ENCODE measurements at places on chromosomes 16 and 17.

- no peak for DNase-seq
These were observed 173.0 kb upstream of the GOT2 start for GRCh38 chr16:58906981-58907715.

DNA sequence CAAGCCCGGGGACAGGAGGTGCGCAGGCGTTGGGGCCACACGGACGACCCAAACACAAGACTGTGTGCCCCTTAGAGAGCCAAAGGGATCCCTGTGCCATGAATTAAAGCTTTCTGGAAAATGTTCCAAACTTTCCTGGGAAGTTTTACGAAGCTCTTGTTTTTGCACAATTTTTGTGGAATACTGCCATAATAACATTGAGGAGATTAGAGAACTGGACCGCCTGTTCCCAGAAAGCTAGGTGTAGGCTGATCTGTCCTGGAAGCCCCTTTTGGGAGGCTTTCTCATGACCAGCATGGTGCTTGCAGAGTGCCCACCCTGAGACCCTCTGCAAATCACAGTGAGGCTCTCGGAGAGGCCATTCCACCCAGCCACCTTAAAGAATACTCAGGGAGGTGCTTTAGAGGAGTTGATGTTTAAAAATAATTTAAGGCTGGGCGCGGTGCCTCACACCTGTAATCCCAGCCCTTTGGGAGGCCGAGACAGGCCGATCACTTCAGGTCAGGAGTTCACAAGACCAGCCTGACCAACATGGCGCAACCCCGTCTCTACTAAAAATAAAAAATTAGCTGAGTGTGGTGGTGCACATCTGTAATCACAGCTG lies 1.1 kb downstream of the KDM8 start:
- DNase-seq: no peak

DNA sequence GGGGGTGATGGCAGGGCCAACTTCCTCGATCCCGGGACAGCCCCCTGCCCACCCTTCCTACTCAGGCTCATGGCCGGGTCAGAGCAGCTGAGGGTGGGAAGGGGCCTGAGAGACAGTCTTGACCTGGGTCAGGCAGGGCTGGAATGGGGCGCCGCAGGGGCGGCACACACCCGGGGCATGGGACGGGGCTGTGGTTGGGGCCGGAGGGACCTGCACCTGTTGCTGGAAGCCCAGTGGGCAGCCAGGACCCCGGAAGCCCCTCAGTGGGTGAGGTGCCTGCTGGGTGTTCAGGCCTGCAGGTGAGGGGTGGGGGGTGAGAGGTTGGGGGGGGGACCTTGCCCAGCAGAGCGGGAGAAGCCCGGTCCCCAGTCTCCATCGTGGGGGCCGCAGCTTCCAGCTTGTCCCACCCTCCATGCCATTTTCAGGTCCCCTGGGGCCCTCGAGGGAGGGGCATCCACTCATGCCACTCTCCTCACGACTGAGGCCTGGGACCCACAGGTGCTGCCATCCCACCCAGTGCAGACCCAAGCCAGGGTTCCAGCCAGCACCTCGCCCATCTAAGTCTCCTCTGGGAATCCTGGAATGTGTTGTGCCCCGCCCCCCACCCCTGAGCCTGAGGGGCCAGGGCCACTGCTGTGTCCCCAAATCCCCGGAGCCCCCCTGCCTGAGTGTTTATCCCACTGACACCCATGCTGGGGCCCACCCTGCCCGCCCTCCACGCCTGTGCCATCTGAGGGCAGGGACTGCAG lies 43.4 kb upstream of the ACSF3 start:
- no peak for DNase-seq

GRCh38 chr17:3986270-3986938 lies 22.2 kb upstream of the ATP2A3 start:
- no peak for DNase-seq

- DNase-seq: no peak
These were observed 142.7 kb upstream of the GNAO1 start for GRCh38 chr16:56048425-56049105.

DNA sequence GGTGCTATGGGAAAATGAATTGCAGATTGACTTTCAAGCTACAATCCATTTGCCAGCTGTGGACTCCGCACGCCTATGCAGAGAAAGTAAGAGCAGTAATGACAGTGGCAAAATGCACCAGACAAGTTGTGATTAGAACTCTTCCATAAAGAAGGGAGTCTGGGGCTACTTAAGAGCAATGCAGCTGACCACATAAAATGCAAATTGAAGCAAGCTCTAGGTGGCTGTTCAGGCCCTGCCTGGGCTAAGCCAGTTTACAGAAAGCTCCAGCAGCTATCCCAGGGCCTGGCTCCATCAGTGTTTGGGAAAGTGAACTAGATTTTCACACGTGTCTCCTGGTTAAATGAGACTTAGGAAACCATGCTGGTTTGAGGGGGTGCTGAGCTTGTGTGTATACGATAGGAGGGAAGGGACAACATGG lies 2.2 kb upstream of the MAP2K6 start:
- no peak for DNase-seq

DNA sequence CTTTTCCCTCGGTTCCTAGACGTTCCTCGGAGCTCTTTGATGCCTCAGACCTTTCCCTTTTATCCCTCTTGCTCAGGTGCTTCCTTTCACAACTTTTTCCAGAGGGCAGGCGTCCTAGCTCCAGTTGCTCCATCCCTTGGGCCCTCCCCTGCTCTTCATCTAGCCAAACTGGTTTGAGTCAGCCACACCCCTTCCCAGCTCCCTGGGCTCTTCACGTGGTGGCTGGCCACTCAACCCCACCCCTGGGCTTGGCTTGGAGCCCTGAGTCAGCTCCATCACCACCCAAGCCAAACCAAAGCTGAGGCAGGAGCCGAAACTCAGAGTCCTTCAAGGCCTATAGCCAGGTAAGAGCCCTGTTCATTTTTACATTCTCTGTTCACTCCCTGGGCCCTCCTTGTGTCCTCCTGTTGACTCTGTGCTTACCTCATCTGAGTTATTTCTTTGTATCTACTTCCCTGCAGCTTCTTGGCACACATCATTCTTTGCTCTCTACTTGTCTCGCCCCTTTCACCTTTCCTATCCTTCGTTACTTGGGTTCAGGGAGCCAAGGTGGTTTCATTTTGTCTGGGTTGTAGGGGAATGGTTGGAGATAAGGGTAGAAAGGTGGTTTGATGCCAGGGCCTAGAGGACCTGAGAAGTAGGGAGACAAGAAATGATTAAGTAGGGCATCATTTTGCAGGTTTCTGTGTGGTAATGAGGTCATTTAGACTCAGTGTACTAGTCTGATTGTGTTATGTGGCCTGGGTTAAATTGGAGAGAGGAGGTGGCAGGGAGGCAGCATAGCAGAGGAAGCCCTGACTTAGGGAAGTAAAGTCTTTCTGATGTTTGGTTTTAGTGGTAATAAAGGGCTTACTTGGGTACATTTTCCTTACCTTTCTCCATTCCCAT lies 7.6 kb upstream of the PHKG2 start:
- DNase-seq: peak; percentile 44

DNA sequence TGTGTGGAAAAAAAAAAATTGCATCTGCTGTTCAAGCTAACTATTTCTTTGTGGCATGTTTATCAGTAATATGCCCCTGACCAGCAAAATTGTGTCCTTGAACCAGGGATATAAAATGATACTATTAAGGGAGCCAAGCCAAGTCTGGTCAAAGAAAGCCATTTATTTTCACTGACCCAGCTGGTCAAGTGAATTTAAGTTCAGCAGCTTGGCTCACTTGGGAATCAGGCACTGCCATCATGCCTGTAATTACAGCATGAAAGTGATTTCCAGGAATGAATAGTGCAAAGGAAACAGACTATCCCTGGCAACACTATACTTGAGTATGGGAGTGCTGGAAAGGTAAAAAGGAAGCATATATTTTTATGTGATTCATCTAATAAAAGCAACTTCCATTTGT lies 934.6 kb upstream of the CDH8 start:
- DNase-seq: no peak

- DNase-seq: no peak
These were observed 23.6 kb downstream of the SPPL2C start for GRCh38 chr17:45868276-45868675.

GRCh38 chr17:72967977-72968585 lies 124.4 kb downstream of the SLC39A11 start:
- no peak for DNase-seq

DNA sequence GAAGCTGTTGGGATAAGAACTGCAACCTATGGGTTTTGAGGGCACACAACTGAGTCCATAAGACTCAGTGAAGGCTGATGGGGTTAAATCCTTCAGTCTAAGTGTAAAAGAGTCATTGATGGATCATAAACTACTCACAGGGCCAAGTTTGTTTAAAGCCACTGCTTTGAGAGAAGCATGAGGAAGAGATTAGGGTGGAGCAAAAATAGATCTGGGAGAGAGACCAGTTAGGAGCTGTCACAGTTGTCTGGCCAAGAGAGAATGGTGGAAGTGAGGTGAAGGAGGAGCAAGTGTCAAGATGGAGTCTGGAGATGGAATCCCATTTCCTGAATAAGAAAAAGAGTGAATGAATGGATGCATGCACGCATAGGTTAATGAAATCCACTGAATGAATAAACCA lies 379.1 kb upstream of the CDH11 start:
- DNase-seq: no peak

GRCh38 chr16:3974751-3975150 lies 94.2 kb upstream of the CREBBP start:
- DNase-seq: no peak

DNA sequence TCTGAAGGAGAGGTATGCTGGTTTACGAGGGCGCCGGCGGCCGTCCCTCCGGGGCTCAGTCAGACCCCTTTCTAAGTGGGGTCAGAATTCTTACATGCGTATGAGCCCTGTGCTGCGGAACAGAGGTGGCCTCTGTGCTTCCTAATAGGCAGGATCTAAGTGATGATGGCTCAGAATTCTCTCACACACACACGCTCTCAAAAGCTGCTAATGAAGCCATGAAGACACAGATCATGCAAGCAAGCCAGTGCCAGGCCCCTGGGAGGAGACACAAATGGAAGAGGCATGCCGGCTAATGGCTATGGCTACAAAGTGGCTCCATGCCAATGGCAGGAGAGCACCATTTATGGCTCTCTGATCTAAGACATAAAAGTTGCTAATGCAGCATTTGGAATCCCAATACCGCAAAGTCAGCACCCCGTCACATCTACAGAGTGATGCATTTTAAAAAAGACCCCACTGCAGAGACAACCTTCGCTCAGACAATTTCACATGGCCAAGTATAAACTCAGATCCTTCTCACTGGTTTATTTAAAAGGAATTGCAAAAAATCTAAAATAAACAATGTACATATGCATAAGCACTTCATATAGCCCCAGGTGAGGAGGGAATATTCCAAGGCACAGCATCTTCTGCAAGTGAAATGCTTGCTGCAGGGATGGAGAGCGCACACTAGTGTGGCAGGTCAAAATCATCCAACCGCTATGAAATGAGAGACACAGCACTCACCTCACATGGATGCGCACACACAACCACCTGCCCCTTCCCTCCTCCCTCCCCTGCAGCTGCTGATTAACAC lies 24.5 kb downstream of the NPLOC4 start:
- no peak for DNase-seq

- DNase-seq: no peak
These were observed 28.2 kb upstream of the CACNG1 start for GRCh38 chr17:67016039-67016762.

GRCh38 chr16:72749091-72749490 lies 298.8 kb downstream of the ZFHX3 start:
- DNase-seq: no peak

DNA sequence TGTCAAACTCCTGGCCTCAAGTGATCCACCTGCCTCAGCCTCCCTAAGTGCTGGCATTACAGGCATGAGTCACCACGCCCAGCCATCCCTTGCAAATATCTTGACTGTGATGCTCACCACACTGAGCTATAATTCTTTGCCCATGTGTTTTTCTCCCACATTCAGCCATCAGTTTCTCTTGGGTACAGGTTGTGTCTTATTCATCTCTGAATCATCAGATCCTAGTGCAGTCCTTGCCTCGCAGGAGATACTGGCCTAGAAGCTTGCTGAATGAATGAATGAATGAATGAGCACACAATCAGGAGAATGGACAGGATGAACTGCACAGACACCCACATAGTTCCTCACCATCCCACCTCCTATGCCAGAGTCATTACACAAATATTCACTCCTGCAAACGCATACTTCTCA lies 24.4 kb upstream of the ETV4 start:
- DNase-seq: no peak

- no peak for DNase-seq
These were observed 36.2 kb downstream of the FBXL20 start for GRCh38 chr17:39365242-39365641.

- DNase-seq: peak; percentile 49
These were observed 9.2 kb upstream of the GLIS2 start for GRCh38 chr16:4306470-4307214.

GRCh38 chr16:25709213-25709612 lies 17.5 kb downstream of the HS3ST4 start:
- DNase-seq: no peak

GRCh38 chr16:48811478-48811877 lies 201.5 kb upstream of the N4BP1 start:
- DNase-seq: no peak

- no peak for DNase-seq
These were observed 41.4 kb upstream of the NOL11 start for GRCh38 chr17:67676305-67676704.

DNA sequence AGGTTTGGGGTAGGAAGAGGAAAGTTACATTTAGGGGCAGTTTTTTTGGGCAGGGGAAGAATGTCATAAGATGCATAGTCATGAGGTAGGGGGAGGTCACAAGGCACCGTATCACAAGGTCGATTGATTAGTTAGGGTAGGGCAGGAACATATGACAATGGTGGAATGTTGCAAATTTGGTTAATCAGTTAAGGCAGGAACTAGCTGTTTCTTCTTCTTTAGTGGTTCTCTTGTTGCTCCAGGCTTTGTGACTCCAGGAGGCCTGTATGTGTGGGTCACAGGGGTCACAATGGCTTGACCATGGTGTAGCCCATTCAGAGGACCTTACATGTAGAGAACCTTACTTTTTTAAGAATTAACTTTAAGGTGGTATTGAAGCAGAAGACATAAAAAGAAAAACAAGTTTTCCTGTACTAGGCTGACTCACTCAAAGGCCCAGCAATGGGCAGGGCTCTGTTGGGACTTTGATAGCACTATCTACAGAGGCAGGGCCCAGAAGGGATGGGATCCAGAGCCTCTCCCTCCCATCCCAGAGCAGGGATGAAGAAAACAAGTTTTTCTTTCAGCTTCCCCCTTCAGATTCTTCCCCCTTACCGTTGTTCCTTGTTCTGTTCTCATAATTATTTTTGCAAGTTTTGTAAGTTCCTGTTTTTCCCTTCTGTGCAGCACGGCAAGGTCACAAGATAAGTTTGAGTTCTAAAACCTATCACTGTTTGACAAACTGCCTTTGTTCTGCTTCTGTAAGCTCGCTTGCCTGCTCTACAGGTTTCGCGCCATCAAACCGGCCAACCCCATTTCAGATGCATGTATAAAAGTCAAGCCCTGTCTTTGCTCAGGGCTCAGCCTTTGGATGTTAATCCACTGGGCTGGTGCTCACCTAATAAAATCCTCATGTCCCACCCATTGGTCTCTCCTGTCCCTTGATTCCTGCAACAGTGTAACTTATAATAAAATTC lies 45.8 kb upstream of the ATF7IP2 start:
- no peak for DNase-seq

Measured in stimulated activated CD8-positive, alpha-beta memory T cell treated with anti-CD3 and anti-CD28 coated beads, Interleukin-4, amount 100 ng/mL, for 48 hours (primary cell).